ENCODE measurements at places on chromosomes 2 and 18.
A peak's percentile ranks its signal among the peaks of the same experiment; 100 is the strongest.

GRCh38 chr2:214217599-214217998 lies 193.3 kb upstream of the VWC2L start:
- no peak for DNase-seq

DNA sequence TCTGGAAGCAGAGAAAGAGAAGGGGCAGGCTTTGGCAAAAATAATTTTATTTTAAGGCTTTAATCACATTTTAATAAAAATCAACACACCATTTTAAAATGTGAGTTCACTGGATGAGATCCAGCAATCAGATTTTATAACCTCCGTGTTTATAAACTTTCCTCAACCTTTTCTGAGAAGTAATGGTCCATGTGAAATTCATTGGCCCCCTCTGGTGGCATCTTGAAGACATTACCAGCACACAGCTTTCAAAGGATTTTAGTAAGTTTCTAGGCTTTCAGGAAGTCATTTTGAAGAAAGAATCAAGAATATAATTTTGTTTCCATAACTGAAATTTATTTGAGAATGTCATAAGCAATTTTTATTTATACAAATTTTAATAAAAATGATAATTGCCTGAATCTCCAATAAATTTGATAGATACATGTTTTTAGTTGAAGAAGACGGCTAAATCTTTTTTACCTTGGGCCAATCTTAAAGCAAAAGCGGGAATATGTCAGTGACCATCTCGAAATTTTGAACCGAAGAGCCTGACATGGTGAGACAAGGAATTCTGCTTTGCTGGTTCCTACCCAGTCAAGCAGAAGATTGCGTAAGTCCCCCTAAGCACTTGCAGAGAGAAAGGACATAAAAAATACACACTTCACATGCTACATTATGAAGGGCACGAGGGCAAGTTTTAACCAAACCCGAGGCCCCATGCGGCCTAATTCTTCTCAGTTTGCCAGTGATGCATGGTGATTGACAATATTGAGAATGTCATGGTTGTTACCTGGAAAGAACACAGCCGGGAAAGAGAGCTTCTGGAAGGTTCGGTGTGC lies 128.4 kb upstream of the CBLN2 start:
- peak; percentile 36 for DNase-seq

DNA sequence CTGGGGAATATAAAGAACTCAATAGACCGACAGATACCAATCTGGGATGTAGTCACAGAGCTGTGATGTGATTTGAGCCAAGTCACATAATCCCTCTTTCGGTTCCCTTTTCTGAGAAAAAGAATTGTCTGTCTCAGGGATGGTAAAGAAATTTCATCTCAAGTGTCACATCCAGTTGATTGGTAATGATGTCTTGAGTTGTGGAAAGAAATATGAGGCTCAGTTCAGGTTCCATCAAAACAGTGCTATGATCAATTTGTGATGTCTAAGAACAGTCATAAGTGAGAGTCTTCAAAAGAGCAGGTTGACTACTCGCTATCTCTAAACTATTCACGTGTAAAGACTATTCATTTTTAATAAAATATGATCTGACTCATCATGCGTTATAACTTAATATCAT lies 223.3 kb downstream of the METTL4 start:
- DNase-seq: no peak

DNA sequence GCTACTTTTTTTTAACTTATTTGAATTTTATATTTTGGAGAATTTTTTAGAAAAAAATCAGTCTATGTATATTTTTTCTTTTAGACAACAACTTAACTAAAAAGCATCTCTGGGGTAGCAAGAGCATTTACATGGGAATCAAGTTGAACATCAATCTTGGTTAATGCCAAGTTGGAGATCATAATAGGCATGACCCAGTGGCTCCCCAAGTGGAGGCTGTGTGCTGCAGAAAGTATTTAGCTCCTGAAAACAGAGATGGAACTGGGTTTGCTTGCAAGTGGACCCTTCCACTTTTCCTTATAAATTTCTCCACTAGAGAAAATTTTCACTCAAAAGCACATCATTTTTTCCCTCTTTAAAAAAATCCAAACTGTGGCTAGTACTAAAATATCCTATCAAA lies 23.9 kb upstream of the CAVIN2 start:
- DNase-seq: no peak

GRCh38 chr2:104415284-104415683 lies 438.6 kb upstream of the POU3F3 start:
- no peak for DNase-seq

Data from A549 (cell line).